ENCODE measurements at places on chromosomes 3 and 15. TPM values are rescaled to one million over a fixed set of nuclear protein-coding genes. Genes with fewer than 3 reads are reported as not detected.

DNA sequence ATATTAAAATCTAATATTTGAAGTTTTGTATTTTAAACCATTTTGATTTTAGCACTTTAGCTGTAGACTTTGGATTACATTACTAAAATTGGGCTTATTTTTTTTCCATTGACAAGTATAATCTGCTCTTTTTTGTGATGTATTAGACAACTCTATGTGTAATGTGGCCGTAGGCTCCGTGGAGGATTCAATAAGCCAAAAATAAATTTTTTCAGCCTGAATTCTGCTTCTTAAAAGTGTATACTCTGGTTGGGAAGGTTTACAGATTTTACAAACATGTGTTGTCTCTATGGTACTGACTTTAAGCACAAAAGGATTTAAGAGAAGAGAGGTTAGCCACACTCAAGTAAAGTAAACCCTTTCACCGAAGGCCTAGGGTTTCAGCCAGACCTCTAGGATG is 110.8 kb downstream of the PLCL2 start:
- no peak for DNase-seq

DNA sequence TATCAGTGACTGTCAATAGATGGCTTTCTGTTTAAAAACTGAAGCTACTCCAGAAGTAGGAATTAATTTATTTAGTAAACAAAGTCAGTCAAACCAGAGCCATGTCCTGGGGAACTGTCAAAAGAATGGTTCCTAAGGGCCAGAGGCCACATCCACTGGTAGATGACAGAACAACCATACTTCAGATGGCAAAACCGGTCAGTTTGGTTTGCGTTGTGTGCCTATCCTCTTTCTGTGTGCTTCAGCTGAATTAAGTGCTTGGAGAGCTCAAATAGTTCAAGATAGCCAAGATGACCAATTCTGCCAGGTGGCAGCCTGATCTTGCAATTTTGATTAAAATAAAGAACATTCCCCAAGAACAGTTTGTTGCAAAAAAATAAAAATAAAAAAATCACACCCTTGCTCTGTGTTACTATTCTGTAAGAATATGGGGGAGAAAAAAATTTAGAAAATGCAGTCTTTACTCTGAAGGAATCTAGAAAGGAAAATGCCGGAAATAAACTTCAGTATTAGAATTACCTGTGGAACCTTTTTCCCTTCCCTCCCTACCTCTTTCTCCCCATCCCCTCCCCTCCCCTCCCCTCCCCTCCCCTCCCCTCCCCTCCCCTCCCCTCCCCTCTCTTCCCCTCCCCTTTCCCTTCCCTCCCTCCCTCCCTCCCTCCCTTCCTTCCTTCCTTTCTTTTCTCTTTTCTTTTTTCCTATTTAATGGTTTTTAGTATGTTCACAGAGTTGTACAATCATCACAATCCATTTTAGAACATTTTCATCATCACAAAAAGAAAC is 2.5 kb downstream of the MAP3K13 start:
- DNase-seq = no peak

The SCN5A gene
- 194 TPM for total RNA-seq

DNA sequence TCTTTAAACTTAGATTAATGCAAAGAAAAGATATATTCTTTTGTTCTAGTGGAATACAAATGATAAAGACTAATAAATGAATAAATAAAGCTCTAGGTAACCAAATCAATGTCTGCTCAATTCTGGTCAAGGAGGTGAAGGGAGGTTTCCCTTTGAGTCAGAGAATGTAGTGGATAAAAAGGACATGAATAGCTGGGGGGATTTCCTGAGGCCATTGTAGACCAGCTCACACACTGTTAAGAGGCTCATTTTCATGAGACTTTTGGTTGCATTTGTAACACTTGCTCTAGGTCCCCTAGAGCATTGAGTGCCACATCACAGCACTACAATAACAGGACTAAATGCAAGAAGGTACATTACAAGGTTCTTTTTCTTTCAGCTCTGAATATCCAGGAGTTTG is 170.7 kb downstream of the TIGIT start:
- DNase-seq = no peak

GRCh38 chr3:65303431-65303830 is 615.6 kb upstream of the ADAMTS9 start:
- peak; percentile 81 for DNase-seq

DNA sequence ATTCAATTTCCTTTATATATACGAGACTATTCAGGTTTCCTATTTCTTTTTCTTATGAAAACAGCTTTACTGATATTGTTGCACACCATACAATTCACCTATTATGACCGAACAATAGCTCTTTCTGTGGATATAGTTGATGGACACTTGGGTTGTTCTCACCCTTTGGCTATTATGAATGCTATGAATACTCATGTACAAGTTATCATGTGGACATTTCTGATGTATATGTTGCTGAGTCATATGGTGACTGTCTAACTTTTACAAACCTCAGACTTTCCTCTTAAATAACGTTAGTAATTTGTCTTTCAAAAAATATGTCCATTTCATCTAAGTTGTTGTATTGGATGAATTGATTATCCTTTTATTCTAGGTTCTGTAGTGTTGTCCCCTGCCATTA is 15.7 kb upstream of the USF3 start:
- DNase-seq = no peak

DNA sequence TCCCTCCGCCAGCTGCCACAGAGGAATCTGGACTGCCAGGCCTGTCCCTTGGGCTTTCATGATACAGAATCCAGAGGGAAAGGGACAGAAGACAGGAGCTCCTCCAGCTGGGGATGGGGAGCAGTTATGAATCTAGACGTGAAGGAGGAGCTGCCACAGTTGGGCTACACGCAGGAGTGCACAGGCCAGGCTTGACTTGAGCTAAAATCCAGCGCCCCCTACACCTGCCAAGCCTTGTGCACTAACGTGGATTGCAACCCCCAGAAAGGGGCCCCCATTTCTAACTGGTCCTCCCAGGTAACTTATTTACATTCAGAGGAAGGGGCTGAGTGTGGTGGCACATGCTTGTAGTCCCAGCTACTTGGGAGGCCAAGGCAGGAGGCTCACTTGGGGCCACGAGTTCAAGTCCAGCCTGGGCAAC is 14.3 kb downstream of the KLHL6 start:
- DNase-seq = no peak

GRCh38 chr3:111032677-111033076 is 38.9 kb upstream of the NECTIN3 start:
- no peak for DNase-seq

The SLC24A5 gene
- total RNA-seq = not detected

DNA sequence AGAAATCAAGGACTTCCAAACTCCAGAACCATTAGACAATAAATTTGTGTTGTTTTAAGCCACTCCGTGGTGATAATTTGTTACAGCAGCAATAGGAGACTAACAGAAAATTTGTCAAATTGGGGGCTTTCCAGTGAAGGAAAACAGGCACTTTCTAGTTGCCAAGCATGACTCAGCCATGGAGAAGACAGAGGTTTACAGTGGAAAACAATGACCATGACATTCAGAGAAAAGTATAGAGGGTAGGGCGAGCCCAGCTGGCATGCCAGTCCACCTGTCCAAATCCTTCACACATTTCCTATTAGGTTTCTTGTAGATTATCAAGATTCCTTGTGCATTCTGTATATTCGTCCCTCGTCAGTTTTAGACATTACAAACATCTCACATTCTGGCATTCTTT is 24.9 kb downstream of the SLCO2A1 start:
- DNase-seq = peak; percentile 74

The PLSCR5 gene
- not detected for total RNA-seq

The MESD gene
- total RNA-seq = 17.5 TPM

GRCh38 chr3:190552021-190552420 is 38.1 kb downstream of the IL1RAP start:
- no peak for DNase-seq

DNA sequence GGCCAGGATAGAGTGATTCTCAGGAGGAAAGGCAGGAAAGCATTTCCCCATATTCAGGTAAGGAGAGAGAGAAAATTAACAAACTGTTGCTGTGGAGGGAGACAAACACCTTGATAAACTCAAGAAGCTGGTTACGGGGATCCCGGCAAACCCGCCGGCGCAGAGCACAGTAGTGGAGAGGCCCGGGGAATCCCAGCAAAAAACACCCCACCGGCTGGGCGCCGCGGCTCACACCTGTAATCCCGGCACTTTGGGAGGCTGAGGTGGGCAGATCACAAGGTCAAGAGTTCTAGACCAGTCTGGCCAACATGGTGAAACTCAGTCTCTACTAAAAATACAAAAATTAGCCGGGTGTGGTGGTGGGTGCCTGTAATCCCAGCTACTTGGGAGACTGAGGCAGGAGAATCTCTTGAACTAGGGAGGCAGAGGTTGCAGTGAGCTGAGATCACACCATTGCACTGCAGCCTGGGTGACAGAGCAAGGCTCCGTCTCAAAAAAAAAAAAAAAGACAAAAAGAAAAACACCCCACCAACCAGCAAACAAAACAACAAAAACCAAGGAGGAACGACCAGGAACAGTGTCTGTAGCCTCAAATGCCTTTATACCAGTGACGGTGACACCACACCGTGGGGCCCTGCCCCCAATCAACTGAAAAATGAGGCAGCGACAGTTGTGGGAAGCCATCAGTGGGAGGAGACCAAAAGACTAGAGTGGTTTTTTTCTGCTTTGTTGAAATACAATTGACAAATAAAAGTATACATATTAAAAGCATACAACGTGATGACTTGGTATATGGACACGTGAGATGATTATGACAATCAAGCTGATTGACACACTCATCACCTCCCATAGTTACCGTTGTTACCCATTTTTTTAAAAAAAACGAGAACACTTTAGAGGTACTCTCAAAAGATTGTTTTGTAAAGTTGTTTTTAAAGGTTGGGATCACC is 40.2 kb upstream of the IDH2 start:
- DNase-seq = no peak

- peak; percentile 15 for DNase-seq
Observed at GRCh38 chr3:144429719-144430121, 458.1 kb downstream of the DIPK2A start.

- DNase-seq = peak; percentile 19
Observed at GRCh38 chr15:99911816-99912215, 178.6 kb upstream of the LYSMD4 start.

DNA sequence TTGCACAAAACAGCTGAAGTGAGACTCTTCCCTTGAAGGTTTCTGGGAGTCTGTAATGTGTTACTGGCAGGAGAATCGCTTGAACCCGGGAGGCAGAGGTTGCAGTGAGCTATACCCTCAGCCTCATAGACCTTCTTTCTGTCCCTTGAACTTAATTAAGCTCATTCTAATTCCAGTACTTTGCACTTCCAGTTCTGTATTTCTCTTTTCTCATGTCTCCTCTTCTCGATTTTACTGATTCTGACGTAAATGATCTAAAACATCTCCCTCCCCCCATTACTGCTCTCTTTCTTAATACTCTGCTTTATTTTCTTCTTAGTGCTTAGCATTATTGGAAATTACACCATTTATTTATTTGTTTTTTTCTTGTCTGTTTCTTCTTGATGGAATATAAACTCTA is 165.4 kb upstream of the P2RY1 start:
- DNase-seq = no peak

The SAMD7 gene
- not detected for total RNA-seq

DNA sequence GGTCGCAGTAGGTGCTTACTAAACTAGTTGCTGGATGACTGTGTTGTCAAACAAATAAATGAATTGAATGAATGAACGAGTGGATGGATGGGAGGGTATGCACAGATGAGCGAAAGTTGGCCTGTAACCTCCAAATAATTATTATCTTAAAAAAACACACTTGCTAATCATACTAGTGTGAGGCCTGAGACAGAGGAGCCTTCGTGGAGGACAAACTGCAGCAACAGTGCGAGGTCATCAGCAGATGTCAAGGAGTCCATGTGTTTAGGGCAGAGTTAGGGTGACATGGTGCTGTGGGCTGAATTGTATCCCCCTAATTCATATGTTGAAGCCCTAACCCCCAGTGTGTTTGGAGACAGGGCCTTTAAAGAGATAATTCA is 24.4 kb downstream of the CORO2B start:
- DNase-seq = no peak

DNA sequence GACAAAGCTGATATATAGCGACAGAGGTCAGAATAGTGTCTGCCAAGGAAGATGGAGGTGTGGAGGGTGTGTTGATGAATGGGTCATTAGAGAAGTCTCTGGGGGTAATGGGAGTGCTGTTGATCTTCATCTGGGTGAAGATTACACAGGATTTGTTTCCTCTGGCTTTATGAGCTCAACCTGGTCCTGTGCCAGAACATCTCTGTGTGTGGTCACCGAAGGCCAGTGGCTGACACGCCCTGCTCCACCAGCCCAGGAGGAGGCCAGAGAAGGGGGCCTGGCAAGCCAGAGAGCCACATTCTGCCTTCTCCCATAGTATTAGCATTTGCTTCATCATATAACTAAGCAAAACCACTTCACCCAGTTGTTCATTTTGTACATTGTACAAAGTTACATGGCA is 121.1 kb downstream of the ZNF621 start:
- peak; percentile 78 for DNase-seq

DNA sequence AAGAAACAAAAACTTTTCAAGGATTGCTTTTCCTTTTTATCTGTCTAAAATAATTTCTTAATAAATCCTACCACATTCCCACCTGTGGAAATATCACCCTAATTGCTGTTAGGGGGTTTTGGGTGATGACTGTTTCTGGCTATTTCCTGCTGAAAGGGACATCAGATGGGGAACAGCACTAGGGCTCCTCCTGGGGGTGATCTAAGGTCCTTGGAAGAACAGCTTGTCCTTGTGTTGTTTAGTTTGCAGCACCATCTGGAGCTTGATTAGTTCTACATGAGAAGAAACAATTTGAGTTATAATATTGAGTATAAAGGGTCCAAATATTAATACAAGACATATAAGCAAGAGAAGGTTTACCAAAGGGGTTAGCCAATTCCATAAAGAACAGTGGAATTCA is 18.7 kb downstream of the OR5H15 start:
- no peak for DNase-seq

DNA sequence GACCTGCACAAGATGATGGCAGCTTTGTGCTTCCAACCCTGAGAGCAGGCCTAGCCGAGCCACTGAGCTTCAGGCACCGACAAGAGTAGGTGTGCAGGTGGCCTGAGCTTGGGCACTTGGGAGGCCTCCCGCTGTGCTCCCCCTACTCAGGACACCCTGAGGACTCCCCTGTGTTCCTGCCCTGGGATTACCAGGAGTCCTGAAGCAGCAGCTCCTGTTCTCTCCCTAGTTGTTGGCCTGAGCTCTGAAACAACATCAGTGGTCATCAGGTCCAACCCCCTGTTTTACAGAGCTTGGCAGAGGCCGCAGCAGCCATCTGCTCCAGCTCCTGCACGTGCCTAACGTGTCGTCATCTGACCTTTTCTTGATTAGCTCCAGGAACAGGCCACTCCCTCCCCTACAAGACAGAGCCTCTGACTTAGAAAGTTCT is 8.0 kb upstream of the MESP2 start:
- DNase-seq = no peak

DNA sequence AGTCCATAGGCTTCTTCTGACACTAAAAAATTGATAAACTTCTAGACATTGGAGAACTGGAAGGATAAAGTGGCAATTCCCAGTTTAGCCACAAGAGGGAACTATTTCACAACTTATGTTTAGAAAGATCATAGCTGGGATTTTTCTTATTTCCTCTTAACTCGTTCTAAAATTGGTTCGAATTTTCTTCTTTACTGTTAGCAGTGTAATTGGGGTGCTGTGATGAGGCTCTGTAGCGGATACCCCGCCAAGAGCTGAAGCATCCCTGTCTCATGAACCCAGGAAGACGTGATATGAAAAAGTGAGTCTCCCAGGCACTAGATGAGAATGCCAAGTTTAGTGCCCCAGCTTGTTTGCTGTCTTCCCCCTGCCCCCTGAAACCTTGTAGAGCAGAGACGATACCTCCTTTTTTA is 85.1 kb downstream of the PDCD6IP start:
- peak; percentile 70 for DNase-seq
